ENCODE measurements at places on chromosomes 6 and 20.

DNA sequence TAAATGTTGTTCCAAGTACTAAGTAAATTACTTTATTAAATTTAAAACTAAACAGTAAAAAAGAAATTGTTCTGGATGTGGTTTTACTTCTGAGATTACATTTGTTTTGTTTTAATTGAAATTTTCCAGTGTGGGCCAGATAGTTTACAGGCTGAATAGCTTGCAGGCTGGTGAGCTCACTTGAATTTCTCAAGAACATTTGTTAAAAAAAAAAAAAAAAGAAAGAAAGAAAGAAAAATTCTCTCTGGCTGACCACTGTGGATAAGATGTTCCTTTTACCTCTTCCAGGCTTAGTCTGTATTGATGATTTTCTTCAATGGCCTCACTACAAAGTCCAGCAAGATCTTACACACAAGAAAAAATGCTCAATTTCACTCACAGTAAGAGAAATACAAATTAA is 85.4 kb downstream of the PLCG1 start:
- no peak for DNase-seq

DNA sequence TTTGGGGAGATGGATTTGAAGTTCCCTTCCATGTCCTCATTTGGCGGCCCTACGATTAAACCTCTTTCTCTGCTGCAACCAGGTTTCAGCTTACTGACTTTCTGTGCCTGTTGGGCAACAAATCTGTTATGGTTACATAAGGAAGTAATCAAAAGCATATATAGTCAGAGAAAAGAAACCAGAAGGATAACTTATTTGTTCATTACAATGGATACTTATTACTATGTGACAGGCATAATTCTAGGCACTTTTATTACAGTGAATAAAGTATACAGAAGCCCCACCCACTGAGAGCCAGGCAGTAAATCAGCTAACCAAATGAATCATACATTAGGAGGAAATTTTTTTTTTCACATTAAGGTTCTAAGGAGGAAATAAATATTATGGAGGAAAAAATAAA is 9.6 kb upstream of the TRIM31 start:
- DNase-seq = no peak

GRCh38 chr20:20304942-20305341 is 63.0 kb upstream of the INSM1 start:
- no peak for DNase-seq

DNA sequence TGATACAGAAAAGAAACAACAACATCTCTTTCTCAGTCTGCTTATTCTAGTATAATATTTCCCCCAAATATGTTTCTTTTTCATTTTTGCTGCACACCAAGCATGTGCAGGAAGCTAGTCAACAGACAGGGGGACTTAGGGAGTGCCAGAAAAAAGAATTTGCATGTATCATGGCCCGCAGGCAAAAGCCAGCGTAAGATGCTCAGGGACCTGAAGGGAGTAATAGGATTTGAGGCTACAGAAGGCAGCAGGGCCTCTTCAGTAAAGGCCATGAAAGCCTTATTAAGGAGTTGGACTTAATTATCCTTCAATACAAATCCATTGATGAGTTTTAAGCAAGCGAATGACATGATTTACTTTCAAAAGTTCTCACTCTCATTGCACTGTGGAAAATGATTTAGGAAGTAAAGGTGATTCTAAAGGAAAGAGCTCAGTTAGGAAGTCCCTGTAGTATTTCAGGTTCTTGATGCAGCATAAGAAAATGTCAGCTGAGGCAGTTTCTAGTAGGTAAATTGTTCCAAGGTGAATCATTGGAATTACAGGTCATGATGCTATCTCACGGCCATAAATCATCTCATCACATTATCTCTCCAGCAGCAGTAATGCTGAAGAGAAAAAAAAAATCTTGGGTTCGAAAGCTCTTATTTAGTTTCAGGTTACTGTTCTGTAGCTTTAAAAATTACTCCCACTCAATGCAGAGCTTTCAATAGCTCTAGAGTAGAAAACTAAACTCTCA is 94.8 kb downstream of the PTCHD4 start:
- no peak for DNase-seq

DNA sequence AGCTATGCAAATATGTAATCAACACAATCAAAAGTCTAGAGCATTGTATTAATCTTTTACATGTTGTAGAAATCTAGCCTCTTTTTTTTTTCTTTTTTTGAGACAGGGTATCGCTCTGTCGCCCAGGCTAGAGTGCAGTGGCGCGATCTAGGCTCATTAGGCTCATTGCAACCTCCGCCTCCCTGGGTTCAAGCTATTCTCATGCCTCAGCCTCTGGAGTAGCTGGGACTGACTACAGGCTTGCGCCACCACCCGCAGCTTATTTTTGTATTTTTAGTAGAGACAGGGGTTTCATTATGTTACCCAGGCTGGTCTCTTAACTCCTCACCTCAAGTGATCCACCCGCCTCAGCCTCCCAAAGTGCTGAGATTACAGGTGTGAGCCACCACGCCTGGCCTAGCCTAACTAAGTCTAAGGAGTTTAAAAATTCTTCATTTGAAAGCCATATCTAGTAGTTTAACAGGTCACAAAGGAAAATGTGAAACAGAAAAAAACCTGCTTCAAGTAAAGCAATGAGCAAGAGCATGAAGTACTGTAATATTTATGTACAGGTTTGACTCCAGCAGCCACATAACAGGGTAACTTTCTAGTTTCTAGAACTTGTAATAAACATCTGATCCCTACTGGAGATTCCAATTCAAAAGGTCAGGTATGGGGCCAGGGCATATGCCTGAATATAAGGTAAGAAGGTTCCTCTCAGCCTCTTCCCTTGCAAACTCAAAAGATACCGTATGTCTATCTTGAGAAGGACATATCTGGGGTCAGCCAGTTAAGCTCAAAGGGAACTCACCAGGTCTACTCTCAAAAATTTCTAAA is 4.4 kb downstream of the CPNE1 start:
- no peak for DNase-seq

GRCh38 chr6:8462169-8462568 is 26.8 kb upstream of the SLC35B3 start:
- no peak for DNase-seq

GRCh38 chr6:74925683-74926082 is 280.2 kb downstream of the COL12A1 start:
- no peak for DNase-seq

DNA sequence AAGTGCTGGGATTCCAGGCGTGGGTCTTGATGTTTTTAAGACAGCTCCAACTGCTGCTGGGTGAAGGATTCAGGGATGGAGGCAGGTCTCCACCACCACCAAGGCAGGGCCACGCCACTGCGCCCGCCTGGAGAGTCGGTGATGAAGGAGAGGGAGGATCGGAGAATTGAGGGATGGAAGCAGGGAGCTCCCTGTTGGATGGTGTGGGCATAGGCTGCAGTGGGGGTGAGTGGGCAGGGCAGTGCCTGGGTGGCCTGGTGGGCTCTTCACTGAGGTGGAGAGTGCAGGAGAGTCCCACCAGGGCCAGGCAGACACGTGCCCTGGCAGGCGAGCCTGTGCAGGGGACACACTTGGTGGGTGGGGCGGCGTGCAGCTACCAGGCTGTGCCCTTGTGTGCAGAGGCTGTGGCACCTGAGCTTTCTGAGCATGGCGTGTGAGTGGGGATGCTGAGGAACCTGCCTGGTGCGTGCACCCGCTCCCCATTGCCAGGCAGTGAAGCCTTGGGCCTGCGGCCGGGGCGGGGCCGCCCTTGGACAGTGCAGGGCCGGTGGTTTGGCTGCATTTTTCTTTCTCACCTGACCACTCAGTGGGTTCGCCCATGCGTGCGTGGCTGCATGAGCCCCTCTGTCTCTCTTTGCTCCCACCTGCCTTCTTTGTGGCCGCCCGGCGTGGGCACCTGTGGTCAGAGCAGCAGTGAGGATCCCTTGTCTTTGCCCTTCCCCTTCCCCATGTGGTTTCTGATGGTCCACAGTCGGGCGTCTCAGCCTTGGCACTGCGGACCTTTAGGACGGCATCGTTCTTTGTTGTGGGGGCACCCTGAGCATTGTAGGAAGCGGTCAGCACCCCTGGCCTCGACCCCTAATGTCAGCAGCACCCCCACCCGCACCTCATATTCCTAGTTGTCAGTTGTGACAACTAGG is 11.3 kb downstream of the RBM38 start:
- DNase-seq = no peak

- peak; percentile 71 for DNase-seq
These were observed 26.7 kb downstream of the GPX6 start for GRCh38 chr6:28488916-28489365.

DNA sequence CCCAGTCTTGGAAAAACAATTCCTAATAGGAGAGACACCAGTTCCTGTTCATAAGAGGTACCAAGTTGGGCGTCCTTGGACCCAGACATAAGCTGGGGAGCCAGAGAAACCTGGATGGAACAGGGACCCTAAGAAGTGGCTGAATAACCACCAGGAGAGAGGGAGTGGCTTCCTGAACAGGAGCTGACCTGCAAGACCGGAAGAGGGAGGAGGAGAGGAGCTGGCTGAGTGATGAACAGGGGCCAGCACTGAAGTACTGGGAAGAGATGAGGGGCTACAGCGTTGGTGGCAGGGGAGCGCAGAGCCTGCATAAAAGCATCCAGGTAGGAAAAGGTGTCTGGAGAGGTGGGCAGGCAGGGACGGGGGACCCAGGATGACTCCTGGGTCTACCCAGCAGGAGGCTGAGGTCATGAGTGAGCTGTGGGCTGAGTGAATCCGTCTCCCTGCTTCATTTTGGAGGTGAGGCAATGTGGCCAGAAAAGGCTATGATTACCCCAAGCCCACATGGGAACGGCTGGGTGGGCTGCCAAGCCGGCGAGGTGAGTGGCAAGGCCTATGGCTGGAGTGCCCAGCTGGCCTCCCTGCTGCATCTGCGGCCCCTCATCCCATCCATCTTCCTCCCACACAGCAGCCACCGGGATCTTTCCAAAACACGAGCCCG is 34.4 kb upstream of the ZFAND3 start:
- no peak for DNase-seq

DNA sequence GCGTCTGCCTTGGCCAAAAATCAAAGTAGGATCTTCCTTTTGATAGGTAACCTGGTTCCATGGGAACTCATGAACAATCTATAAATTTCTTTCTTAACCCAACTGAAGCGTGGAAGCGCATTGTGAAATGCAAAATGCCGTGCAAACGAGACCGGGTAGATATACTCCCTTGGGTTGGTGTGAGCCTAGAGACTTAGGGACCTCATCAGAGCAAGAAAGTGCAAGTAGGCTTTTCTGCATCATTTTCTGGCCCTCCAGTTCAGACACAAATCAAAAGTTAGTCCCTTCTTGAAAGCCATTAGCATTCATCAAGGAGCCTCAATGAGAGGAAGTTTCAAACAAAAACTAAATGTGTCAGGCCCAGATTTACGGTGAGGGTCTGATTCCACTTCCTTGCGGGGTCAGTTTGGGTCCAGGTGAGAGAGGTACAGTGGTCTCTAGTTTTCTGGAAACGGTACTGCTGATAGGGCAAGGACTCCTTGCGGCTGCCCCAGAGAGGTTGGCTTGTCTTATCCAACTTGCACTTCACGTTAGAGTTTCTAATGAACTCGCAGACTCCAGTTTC is 5.3 kb upstream of the ZNF184 start:
- DNase-seq = no peak

- DNase-seq = peak; percentile 58
These were observed 177.9 kb upstream of the ZNF184 start for GRCh38 chr6:27650620-27651370.

DNA sequence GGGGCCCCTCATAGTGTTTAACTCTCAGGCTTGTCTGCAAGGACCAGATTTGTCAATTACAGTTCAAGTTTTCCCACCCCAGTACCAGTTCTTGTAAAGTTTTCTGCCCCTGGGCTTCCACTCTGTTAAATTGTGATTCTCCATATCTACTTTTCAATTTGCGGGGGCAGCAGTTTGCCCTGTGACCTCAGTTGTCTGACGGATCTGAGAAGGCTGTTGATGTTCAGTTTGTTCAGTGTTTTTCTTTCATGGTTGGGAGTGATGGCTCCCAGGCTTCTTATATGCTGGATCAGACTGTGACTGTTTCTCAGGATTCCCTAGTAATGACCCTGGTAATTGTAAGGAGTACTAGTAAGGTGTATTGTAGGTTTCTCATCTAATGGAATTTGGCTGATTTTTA is 101.0 kb upstream of the GGTLC1 start:
- no peak for DNase-seq

DNA sequence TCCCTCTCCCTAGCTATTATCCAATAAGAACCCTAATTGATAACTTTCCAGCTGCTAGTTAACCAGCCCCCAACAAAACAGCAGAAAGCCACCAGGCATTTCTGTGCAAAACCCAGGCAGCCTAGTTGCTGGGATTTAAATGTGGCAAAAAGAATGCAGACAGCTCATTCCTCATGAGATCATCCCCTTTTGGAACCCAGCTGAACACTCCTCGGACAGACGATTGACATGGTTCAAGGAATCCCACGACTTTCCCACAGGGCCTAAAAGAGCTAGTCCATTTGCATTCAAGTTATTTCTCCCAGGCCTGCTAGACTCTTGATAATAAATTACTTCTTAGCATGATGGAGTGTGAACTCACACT is 24.0 kb downstream of the JAG1 start:
- DNase-seq = no peak

- DNase-seq = no peak
These were observed 13.8 kb upstream of the TIAM2 start for GRCh38 chr6:154981079-154981870.
